ENCODE measurements at places on chromosomes 7 and 10.

DNA sequence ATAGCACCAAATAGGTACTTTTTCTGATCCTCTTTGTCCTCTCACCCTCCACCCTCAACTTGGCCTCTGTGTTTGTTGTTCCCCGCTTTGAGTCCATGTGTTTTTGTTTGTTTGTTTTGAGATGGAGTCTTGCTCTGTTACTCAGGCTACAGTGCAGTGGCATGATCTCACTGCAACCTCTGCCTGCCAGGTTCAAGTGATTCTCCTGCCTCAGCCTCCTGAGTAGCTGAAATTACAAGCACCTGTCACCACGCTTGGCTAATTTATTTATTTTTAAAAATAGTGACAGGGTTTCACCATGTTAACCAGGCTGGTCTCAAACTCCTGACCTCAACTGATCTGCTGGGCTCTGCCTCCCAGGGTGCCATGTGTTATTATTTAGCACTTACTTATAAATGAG is 5.3 kb downstream of the ZNF273 start:
- H3K27me3 ChIP-seq, result no peaks in the 10 kb centered on the region
- no peak for DNase-seq
- H3K4me1 ChIP-seq, result no peaks in the 10 kb centered on the region

DNA sequence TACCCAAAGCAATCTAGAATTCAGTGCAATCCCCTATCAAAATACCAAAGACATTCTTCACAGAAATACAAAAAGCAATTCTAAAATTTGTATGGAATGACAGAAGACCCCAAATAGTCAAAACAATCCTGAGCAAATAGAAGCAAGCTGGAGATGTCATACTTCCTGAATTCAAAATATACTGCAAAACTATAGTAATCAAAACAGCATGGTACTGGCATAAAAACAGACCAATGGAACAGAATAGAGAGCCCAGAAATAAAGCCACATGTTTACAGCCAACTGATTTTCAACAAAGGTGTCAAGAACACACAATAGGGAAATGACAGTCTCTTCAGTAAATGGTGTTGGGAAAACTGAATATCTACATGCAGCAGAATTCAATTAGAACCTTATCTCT is 124.1 kb upstream of the AGK start:
- H3K4me1 ChIP-seq, result no peaks in the 10 kb centered on the region
- H3K4me3 ChIP-seq, result no peak overlapping the region
- no peak overlapping the region for H3K27ac ChIP-seq

GRCh38 chr10:78688901-78689583 is 379.7 kb upstream of the ZMIZ1 start:
- DNase-seq, result no peak
- no peaks in the 10 kb centered on the region for H3K36me3 ChIP-seq
- peaks cover 3% of the 10 kb centered on the region for H3K4me1 ChIP-seq

DNA sequence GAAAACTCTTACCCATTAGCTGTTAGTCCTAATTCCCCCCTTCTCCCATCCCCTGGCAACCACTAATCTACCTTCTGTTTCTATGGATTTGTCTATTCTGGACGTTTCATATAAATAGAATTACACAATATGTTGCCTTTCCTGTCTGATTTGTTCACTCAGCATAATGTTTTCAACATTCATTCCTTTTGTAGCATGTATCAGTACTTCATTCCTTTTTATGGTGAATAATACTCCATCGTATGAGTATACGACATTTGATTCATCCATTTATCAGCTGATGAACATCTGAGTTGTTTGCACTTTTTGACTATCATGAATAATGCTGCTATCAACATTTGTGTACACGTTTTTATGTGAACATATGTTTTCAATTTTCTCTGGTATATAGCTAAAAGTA is 4.4 kb upstream of the FRAT1 start:
- DNase-seq, result no peak
- no peaks in the 10 kb centered on the region for H3K36me3 ChIP-seq
- no peak overlapping the region for H3K27ac ChIP-seq
- H3K27me3 ChIP-seq, result no peaks in the 10 kb centered on the region
- no peak overlapping the region for H3K4me3 ChIP-seq
- H3K4me1 ChIP-seq, result no peaks in the 10 kb centered on the region

DNA sequence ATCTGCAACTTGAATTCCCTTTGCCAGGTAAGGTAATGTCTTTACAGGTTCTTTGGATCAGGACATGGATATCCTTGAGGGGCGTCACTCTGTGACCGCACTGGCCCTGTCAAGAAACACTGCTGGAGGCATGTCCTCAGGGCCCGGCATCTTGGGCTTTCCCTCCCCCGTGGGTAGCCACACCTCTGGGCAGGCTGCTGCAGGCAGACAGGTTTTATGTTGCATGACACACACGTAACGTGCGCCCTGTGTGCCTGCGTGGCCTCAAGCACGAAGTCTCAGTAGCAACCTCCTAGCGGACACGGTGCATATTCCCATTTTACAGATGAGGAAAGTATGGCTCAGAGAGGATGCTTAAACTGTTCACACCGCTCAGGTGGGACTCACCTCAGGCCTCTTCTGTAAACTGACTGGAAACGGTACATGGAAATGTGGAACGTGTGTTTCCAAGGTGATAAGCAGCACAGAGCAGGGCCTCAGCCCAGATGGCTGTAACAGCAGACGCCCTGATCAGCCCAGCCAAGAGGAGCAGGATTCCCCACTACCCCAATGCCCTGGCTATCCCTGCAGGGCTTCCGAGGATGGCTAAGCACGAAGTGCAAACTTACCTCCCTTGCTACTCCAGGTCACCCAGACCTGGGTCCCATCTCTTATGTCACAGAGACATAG is 553.6 kb downstream of the TCERG1L start:
- DNase-seq, result no peak
- H3K4me3 ChIP-seq, result no peak overlapping the region
- H3K27me3 ChIP-seq, result no peaks in the 10 kb centered on the region
- H3K4me1 ChIP-seq, result no peaks in the 10 kb centered on the region

Measured in breast epithelium (tissue), 4 donors.